ENCODE measurements at places on chromosomes 6 and 20. TPM values are rescaled to one million over a fixed set of nuclear protein-coding genes. Genes with fewer than 3 reads are reported as not detected.

RNF182 gene
- polyA plus RNA-seq: 9.5 TPM

CGA gene
- not detected for polyA plus RNA-seq

HLA-DPA1 gene
- polyA plus RNA-seq: 0.92 TPM

C6orf58 gene
- not detected for polyA plus RNA-seq

RAET1G gene
- polyA plus RNA-seq: not detected

CASS4 gene
- polyA plus RNA-seq: not detected

PRSS16 gene
- 6.3 TPM for polyA plus RNA-seq

PLA2G7 gene
- 1.7 TPM for polyA plus RNA-seq

SPATA25 gene
- not detected for polyA plus RNA-seq

C20orf141 gene
- not detected for polyA plus RNA-seq

CDSN gene
- not detected for polyA plus RNA-seq

WTAP gene
- polyA plus RNA-seq: 94.5 TPM

NR2E1 gene
- polyA plus RNA-seq: not detected

TNF gene
- not detected for polyA plus RNA-seq

LAMA4 gene
- polyA plus RNA-seq: 11.7 TPM

ADGRF4 gene
- not detected for polyA plus RNA-seq

SLC29A1 gene
- 10.8 TPM for polyA plus RNA-seq

HLA-DOB gene
- polyA plus RNA-seq: not detected

ZBTB46 gene
- polyA plus RNA-seq: 6.3 TPM

DSN1 gene
- polyA plus RNA-seq: 4.5 TPM

IL17A gene
- polyA plus RNA-seq: not detected

HEY2 gene
- polyA plus RNA-seq: 0.77 TPM

TMEM244 gene
- not detected for polyA plus RNA-seq

C20orf202 gene
- 3.3 TPM for polyA plus RNA-seq

GFRAL gene
- polyA plus RNA-seq: not detected

ARMH2 gene
- not detected for polyA plus RNA-seq

SGK2 gene
- not detected for polyA plus RNA-seq

DOK5 gene
- polyA plus RNA-seq: not detected

PTCHD4 gene
- polyA plus RNA-seq: 38.7 TPM

SYNDIG1 gene
- 92.0 TPM for polyA plus RNA-seq

BPIFB2 gene
- polyA plus RNA-seq: not detected

PKIB gene
- polyA plus RNA-seq: 177 TPM

ESR1 gene
- 0.95 TPM for polyA plus RNA-seq

TBX18 gene
- polyA plus RNA-seq: not detected

SLC22A7 gene
- not detected for polyA plus RNA-seq

PLN gene
- polyA plus RNA-seq: not detected

JPH2 gene
- polyA plus RNA-seq: not detected

MICB gene
- polyA plus RNA-seq: not detected

KCNK5 gene
- not detected for polyA plus RNA-seq

SEC63 gene
- 75.9 TPM for polyA plus RNA-seq

OR12D2 gene
- polyA plus RNA-seq: not detected

SMLR1 gene
- polyA plus RNA-seq: not detected

GMPR gene
- 55.6 TPM for polyA plus RNA-seq

MUCL3 gene
- polyA plus RNA-seq: not detected
